ENCODE measurements at places on chromosomes 2 and 18. TPM values are rescaled to one million over a fixed set of nuclear protein-coding genes. Genes with fewer than 3 reads are reported as not detected.

Gene USP14
- total RNA-seq: 65.2 TPM

Gene IL1RL1
- 0.41 TPM for total RNA-seq

Gene GPAT2
- total RNA-seq: 26.7 TPM

Gene REG3G
- not detected for total RNA-seq

Gene PTPN4
- total RNA-seq: 92.2 TPM

Gene TXNDC9
- total RNA-seq: 29.0 TPM

Gene PROM2
- not detected for total RNA-seq

Gene IGFBP5
- total RNA-seq: not detected

Gene SKA1
- 47.5 TPM for total RNA-seq

Gene TWIST2
- not detected for total RNA-seq

Gene FLACC1
- total RNA-seq: 0.98 TPM

Gene GNLY
- total RNA-seq: 364 TPM

Gene ALPI
- not detected for total RNA-seq

Gene MAPK4
- not detected for total RNA-seq

Gene CPO
- total RNA-seq: not detected

Gene ELAC1
- total RNA-seq: 10.3 TPM

Gene REG3A
- total RNA-seq: not detected

Gene LYPD6
- not detected for total RNA-seq

Gene C2orf72
- total RNA-seq: 0.18 TPM

Gene KYNU
- total RNA-seq: not detected

Gene RSAD2
- total RNA-seq: 183 TPM

Gene ASXL2
- total RNA-seq: 62.0 TPM

Gene ARHGAP15
- 152 TPM for total RNA-seq

Gene SCYGR5
- total RNA-seq: not detected

Gene CHRNG
- total RNA-seq: not detected

Gene ZNF396
- total RNA-seq: 0.70 TPM

Gene PLEK
- 31.8 TPM for total RNA-seq

Gene CIB4
- not detected for total RNA-seq

Gene HOXD4
- not detected for total RNA-seq

Measured in activated CD8-positive, alpha-beta memory T cell treated with anti-CD3 and anti-CD28 coated beads, Interleukin-2, amount 10 ng/mL, durations not matched to agents 7 days and 5 days (primary cell).